ENCODE measurements at places on chromosomes 3 and 15.

GRCh38 chr3:5162102-5162501 lies 25.4 kb upstream of the EDEM1 start:
- DNase-seq, result no peak

GRCh38 chr15:87576486-87577176 lies 679.9 kb downstream of the NTRK3 start:
- DNase-seq, result no peak

- DNase-seq, result peak; percentile 53
These were observed 12.7 kb downstream of the PLXND1 start for GRCh38 chr3:129593595-129594339.

- DNase-seq, result no peak
These were observed 69.1 kb upstream of the TNFAIP8L3 start for GRCh38 chr15:51163843-51164242.

- no peak for DNase-seq
These were observed 242.2 kb downstream of the ABHD5 start for GRCh38 chr3:43932921-43933320.

DNA sequence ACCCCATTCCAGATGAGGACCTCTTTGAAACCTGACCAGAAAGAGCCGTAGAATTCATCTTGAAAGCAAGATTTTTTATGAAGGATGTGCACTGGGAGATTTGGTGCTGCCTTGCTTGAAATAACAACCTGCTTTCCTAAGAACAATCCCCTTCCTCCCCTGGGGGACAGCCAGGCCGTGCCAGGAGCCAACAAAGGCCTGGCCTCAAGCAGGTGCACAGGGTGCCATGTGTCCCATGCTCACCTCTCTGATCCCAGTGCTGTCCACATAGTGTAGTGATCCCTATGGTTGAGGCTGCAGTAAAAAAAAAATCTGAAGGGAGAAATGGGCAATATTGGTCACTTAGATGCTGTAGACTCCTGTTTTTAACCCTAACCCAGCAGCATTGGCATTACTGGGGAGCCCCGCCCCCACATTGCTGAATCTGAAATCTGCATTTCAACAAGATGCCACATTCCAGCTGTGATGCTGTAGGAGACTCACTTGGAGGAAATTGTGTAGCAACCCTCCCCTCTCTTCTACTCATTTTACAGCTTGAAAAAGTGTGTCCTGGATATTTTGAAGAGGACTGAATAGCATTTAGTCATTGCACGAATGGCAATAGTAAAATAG lies 171.2 kb downstream of the APBA2 start:
- no peak for DNase-seq

DNA sequence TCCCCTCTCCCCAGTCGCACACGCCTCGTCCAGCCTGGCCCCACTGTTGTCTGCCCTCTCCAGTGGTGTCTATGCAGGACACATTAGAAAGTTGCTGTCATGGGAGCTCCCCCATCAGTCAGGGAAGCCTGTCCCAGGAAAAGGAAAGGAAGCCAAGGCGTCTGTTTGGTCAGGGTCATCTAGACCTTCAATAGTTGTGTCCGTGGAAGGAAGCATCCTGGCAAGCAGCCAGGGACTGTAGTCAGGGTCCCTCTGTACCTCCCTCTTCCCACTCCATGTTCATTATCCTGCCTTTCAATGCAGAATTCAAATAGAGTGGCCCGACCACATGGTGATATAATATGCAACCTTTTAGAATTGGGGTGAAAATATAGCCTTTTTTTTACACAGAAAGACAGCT lies 60.7 kb upstream of the RAB6B start:
- no peak for DNase-seq

DNA sequence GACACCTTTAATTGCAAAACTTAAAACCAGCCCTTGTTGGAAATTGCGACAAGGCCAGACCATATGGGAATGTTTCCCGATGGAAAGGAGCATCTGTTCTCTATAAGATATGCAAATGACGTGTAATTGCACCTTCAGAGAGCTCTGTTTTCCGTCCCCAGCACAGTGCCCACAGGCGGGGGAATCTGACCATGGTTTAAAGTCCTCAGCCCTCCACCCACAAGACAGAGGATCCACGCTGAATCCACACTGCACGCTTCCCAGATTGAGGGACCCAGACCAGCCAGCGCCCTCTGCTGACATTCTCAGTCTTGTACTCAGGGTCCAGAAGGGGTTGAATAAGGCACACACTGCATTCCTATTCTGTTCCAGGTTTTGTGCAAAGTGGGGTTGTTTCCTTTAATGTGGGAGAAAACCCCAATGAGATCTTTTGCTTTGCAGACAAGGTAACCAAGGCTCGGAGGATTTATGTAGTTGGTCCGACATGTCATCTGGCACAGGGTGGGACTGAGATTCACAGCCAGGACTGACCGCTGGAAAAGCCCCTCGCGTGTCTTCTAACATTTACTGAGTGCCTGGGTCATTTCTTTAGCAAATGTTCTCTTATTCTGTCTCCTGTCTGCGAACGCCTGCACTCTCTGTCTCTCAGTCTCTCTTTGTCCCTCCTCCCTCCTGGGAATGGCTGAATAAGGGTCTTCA lies 36.8 kb upstream of the KLHL25 start:
- DNase-seq, result peak; percentile 33

GRCh38 chr15:75104804-75105557 lies 81.6 kb downstream of the PPCDC start:
- peak; percentile 38 for DNase-seq

DNA sequence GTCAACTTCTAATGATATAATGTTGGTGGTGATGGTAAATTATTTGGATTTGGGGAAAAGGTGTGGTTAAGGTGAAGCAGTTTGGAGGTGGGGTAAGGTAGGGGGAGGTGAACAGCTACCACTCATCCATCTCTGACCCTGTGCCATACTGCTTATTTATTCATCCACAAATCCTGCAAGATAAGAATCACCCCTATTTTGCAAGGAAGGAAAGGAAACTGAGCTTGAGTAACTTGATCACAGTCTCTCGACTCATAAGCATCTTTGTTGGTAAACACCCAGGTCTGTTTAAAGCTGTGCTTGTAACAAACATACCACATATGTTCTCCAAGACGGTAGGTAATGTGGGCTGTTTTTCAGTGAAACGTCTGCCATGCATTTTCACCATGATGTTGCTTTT lies 67.3 kb downstream of the PTPRG start:
- no peak for DNase-seq

GRCh38 chr15:52288051-52288942 lies 7.3 kb downstream of the MYO5C start:
- no peak for DNase-seq

DNA sequence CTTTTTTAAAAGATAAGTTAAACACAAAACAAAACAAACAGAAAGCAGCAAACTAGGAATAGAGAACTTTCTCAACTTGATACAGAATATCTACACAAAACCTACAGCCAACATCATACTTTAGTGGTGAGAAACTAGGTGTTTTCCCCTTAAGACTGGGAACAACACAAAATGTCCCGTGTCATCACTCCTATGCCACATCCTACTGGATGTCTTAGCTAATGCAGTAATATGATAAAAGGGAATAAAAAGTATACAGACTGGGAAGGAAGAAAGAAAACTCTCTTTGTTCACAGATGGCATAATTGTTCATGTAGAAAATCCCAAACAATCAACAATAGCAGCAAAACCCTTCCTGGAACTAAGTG lies 45.9 kb downstream of the TMEM45A start:
- no peak for DNase-seq

DNA sequence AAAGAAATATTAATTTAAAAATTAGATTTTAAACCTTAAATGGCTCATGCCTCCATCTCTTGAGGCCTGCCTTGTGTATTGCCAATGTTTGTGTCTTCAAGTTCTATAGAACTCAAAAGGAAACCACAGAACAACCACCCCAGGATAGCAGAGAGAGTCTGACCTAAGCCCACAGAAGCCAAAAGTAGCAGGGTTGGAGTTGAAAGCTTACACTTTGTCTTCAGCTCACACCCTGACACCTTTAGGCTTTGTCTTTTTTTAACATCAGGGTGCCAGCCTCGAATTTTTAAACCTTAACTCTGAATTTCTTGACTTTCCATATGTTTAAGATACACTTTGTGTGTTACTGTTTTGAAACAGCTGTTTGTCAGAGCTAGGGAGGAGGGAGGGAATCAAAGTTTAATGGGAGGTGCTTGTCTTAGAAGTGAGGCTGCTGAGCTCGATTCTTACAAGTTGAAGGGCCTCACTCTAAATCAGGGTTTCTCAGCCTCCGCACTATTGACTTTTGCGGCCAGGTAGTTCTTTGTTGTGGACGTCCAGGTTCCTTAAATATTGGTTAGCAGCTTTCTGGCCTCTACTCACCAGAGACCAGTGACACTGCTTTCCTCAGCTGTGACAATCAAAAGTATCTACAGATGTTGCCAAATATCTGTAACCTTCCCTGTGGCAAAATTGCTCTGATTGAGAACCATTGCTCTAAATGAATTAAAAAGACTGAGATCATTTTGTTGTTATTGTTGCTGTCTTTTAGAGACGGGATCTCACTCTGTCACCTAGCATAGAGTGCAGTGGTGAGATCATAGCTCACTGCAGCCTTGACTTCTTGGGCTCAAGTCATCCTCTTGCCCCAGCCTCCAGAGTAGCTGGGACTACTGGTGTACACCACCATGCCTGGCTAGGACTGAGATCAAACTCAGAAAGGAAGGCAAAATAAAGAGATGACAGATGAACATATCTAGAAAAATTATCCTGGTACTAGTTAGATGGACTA lies 139.2 kb upstream of the EOMES start:
- DNase-seq, result peak; percentile 49

DNA sequence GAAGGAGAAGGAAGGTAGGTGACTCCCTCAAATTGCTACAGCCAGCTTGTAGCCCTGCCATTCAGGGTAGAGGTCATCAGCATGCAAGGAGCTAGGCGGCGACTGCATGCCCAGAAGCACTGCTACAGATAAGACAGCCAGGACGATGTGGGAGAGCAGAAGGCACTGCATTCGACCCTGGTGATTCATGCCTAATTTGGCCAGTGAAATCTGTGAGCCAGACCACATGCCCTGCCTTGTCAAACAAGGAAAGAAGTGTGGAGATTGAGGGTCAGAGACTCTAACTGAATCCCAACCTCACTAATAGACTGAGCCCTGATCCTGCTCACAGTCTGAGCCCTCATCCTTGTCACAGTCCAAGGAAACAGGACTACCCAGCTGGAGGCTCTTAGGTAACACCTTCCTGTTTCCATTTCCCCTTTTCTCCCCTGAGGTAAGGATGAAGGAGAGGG lies 86.6 kb downstream of the LINGO1 start:
- no peak for DNase-seq

DNA sequence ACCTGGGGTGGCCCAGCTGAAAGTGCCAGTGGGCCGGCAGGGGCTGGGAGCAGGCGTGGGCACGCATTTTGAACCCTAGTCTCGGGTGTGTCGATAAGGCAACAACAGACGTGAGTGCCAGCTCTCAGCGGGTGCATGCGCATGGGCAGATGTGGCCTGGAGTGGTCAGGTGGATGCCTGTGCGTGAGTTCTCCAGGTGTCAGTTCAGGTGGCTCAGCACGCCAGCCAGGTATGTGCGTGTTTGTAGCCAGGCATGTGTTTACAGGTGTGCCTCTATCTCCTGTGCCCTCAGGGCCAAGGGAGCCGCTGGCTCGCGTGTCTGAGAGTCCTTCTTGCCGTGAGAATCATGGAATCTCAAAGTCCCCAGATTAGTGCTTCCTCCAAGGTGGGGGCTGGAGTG lies 14.8 kb downstream of the CYP1A2 start:
- DNase-seq, result no peak

- no peak for DNase-seq
These were observed 14.2 kb upstream of the IQSEC1 start for GRCh38 chr3:13087320-13087990.

DNA sequence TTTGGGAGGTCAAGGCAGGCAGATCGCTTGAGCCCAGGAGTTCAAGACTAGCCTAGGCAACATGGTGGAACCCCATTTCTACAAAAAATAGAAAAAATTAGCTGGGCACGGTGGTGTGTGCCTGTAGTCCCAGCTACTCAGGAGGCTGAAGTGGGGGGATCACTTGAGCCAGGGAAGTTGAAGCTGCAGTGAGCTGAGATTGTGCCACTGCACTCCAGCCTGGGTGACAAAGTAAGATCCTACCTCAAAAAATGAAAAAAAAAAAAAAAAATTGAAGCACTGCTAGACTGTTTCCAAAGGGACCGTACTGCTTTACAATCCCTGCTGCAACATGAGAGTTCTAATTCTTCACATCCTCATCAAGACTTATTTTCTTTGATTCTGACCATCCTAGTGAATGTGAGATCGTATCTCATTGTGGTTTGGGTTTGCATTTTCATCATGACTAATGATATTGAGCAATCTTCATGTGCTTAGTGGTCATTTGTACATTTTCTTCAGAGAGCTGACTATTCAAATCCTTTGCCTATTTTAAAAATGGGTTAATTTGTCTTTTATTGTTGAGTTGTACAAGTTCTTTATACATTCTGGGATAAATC lies 10.8 kb downstream of the CMTM8 start:
- DNase-seq, result no peak

- no peak for DNase-seq
These were observed 66.9 kb downstream of the KCNAB1 start for GRCh38 chr3:156187146-156187769.

DNA sequence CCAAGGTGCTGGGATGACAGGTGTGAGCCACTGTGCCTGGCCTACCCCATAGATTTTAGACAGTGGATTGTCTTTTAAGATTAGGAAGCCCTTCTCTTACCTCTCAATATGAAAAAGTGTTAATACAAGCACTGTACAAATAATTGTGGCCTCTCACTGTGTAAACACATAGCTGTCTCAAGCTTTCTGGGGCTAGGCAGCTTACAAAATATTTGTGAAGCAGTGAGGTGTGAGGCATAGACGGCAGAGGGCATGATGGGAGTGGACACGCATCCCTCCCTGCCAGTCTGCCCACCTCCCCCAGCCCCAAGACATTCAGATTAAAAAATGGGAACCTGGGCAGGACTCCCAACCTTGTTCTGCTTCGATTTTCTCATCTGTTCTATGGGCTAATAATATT lies 34.6 kb downstream of the SQOR start:
- DNase-seq, result no peak

DNA sequence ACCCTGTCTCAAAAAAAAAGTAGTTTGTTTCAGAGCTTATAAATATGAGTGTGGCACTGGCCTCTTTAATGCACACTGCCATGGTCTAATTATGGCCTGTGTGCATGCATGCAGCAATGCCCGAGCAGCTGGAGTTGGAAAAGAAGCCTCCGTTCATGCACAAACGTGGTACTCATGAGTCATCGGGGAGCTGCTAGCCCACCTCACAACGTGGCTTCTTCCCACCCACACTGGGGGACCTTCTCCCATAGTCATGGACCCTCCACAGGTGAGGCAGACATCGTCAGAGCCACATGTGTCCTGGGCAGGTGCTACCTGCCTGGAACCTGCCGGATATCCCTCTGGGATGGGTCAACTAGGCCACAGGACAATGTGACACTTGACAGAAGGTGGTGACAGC lies 66.7 kb downstream of the ATP10A start:
- no peak for DNase-seq

GRCh38 chr3:155516439-155516838 lies 223.0 kb upstream of the STRIT1 start:
- DNase-seq, result no peak

DNA sequence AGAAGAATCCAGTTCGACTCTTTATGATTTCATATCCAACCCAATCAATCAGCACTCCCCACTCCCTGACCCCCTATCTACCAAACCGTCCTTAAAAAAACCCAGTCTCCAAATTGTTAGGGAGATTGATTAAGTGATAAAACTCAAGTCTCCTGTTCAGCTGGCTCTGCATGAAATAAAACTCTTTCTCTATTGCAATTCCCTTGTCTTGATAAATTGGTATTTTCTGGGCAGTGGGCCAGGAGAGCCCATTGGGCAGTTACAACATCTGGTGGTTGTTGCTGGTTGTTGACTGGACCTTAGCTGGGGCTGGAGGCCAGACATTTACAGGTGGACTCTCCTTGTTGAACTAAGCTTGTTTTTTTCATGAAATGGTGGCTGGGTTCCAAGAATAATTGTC lies 642.3 kb downstream of the ROBO2 start:
- DNase-seq, result no peak
